Fibroblast of the aortic adventitia (primary cell): ENCODE measurements at places on chromosomes 1 and 21.

GRCh38 chr21:38300141-38300578 is 43.4 kb downstream of the KCNJ15 start:
- DNase-seq: no peak

GRCh38 chr1:20594746-20595145 is 5.8 kb downstream of the CDA start:
- no peak for DNase-seq

- DNase-seq: peak; percentile 85
Measured at GRCh38 chr1:41418857-41419583, 57.8 kb downstream of the FOXO6 start.

- no peak for DNase-seq
Measured at GRCh38 chr1:66334318-66334717, 199.6 kb upstream of the SGIP1 start.

DNA sequence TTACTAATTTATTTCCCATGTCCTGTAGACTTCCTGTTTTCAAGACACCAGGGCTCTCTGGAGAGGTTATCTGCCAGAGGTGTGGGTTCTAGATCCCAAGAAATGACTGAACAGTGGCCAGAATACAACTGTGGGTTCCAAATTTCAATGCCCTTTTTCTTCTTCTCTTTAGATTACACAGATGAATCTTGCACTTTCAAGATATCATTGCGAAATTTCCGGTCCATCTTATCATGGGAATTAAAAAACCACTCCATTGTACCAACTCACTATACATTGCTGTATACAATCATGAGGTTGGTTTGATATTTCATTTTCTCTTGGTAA is 15.0 kb downstream of the IFNAR2 start:
- DNase-seq: no peak

DNA sequence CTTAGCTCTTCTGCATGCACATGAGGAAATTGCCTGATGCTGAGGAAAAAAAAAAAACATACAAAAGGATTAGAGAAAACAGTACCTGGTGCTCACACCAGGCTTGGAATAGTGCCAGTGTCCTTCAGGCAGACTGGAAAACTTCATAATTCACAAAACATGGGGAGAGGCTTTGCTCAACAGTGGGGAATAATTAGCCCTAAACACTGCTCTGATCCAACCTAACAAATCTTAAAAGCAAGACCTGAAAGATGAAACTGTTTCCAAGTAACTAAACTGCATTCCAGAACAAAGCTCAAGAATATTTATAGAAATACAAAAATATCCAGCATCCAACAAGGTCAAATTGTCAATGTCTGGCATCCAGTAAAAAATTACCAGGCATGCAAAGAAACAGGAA is 124.8 kb downstream of the AK5 start:
- peak; percentile 23 for DNase-seq

GRCh38 chr1:223374064-223374610 is 10.2 kb upstream of the SUSD4 start:
- DNase-seq: no peak

GRCh38 chr1:228346731-228347130 is 59.9 kb downstream of the TRIM11 start:
- DNase-seq: no peak

DNA sequence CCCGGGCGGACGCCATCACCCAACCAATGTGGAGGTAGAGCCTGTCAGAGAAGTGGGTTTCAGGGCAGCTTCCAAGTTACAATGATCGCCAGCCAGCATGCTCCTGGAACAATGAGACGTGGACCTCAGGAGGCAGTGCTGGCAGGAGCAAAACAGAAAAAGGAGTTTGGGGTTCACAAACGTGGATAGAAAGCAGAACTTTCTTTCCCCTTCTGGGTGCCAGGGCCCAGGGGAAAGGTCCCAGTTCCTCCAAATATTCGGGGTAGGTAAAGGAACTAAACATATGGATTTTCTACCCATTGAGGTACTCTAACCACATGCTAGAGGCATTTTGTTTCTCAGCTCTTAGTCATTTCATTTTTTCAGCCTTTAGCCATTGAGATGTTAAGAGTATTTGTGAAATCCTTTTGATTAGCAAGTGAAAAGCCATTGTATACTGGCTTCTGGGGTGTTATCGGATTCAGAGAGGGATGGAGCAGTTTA is 488.4 kb upstream of the ADGRL2 start:
- DNase-seq: no peak

- DNase-seq: no peak
Measured at GRCh38 chr1:99621340-99621901, 24.5 kb upstream of the PALMD start.

DNA sequence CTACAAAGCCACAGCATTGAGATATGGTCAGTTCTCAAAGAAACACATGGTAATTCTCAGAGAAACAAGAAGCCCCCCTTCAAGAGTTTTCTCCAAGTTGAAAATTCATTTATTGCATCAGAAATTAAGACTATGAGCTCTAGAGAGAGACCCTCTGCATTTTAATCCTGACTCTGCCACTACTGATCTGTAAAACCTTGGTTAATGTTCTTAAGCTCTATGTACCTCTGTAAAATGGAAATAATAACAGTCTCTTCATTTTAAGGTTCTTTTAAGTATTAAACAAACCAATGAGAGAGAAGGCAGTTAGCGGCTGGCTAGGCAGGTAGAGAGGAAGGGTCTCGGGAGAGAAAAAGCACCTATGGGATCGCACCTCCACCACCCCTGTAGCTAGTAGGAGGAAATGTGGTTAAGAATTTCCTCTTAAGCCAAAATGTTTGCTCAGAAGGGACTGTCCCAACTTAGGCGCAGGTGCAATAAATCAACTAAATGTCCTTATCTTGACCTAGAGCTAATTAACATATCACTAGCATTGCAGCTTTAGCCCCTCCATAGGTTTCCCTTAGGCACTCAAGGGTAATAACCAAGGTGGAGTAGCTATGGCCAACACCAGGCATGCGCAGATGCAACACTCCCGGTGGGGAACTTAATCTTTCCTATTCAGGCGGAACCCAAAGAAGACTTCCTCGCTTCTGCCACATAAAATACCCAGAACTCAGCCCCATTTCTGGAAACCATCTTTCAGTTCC is 1685.4 kb downstream of the MRPL39 start:
- DNase-seq: no peak

DNA sequence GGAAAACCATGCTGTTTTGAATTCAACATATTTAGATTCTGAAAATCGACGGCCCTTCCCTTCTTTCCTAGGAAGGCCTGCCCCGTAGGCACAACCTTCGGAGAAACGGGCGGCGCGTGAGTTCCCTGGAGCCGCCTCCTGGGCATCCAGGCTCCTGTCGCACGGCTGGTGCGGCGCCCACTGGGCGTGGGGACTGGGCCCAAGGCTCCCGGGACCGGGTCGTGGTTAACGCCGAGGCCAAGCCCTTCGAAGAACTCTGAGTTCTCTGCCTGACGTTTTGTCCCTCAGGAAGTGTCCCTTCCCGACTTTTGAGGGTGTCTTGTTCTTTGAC is 19.2 kb upstream of the TBX15 start:
- no peak for DNase-seq

- DNase-seq: no peak
Measured at GRCh38 chr1:163094182-163094581, 25.0 kb downstream of the RGS4 start.

GRCh38 chr1:1665815-1666251 is 7.0 kb upstream of the CDK11B start:
- DNase-seq: no peak

DNA sequence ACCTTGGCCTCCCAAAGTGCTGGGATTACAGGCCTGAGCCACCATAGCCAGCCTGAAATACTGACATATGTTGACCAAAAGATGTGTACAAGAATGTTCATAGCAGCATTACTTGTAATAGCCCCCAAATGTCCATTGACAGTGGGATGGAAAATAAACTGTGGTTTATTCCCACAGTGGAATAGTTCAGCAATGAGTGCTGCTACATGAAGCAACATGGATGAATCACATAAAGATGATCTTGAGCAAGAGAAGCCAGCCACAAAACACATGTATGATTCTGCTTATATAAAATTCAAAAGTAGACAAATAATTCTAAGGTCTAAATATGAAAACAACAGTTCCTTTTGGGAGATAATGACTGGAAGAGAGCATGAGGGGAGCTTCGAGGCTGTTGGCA is 9.1 kb upstream of the CREG1 start:
- DNase-seq: peak; percentile 28

DNA sequence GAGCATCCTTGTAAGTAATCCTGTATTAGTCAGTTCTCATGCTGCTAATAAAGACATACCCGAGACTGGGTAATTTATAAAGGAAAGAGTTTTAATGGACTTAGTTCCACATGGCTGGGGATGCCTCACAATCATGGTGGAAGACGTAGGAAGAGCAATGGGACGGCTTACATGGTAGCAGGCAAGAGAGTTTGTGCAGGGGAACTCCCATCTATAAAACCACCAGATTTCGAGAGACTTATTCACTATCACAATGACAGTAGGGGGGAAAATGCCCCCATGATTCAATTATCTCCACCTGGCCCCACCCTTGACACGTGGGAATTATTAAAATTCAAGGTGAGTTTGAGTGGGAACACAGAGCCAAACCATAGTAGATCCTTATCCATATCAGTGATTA is 124.7 kb downstream of the HIVEP3 start:
- DNase-seq: no peak

DNA sequence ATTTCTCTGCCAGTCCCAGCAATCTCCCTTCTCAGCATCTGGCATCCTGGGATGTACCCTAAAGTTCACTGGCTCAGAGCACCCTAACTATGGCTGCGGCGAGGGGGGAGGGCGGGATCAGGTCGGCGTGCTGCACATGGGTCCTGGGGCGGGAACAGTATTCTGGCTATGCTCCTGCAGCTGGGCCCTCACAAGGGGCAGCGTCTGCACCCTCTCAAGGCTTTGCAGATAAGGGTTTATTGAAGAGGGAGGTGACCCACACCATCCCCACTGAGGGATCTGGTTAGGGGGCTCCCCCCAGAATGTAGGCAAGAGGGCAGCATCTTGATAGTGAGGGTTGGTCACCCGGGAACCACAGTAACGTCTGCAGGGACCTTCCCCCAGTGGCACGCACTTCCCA is 44.9 kb upstream of the PCBP3 start:
- DNase-seq: no peak

GRCh38 chr1:206105464-206105995 is 11.7 kb downstream of the AVPR1B start:
- DNase-seq: no peak

DNA sequence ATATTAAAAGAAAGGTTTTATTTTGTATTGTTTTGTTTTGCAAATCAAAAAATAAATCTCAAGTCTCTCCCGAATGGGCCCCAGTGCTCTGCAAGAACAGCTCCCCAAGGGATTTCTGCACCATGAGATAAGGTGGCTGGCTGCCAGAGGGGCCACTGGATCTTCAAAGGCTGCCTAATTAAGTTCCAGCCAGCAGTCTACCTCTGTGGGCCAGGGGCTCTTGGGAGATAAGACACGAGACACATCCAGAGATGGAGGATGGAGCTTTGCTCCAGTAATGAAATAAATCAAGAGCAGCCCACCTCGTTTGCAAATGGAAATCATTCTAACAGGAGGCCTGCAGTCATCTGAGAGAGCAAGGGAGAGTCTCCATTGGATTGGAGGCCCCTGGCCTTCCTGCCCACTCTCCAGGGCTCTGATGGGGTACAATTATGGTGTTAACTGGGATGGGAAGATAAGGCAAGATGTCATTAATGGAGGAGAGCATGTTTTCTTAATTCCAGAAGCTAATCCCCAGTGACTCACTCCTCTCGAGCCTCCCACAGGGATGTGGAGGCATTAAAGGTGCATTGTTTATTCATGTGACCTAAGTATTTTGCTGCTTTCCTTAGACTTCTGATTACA is 155.2 kb upstream of the KAZN start:
- no peak for DNase-seq

DNA sequence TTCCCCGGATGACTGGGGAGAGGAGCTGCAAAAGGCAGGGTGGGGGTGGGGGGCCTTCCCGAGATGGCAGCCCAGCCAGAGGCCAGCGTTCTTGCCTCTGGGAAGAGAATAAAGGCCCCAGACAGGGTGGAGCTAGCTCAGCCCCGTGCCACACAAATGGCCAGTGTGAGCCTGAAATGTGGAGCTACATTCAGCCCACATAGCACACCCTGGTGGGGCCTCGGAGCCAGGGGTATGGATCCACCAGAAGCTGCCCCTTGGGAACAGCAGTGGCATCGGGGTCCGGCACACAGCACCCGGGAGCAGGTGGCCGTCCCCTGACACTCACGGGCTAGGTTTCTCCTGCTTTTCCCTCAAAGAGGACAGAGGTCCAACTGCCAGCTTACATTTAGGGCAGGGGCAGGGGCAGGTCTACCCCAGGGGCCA is 93.9 kb downstream of the PDE9A start:
- no peak for DNase-seq

DNA sequence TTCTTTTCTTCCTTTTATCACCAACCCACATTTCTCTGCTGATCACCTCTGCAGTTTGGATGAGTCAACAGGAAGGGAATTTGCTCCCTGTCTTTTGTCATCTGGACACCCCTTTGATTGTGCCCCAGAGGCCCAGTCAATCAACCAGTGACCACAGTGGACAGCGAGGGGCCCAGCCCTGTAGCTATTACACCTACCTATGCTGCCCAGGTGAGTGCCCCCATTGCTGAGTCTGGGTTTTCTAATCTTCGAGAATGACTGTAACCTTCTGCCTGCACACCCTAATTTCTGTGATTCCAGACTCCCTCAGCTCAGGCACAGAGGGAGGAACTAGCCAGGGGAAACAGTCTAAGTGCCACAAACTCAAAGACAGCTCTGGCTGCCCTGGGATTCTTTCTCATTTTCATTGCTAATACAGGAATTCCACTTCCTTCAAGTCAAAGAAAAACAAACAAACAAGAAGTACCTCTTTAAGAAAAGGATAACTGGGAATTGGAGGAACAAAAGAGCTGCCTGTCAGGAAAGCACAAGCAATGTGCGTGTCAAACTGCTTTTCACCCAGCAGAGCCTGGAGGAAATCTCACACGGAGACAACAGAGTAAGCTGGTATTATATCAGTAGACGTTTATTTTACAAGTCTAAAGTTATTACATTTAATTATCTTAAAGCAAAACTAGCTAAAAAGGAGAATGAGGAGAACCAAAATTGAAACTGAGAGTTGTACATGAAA is 311.1 kb downstream of the AJAP1 start:
- no peak for DNase-seq

GRCh38 chr1:72662918-72663317 is 380.6 kb upstream of the NEGR1 start:
- no peak for DNase-seq

DNA sequence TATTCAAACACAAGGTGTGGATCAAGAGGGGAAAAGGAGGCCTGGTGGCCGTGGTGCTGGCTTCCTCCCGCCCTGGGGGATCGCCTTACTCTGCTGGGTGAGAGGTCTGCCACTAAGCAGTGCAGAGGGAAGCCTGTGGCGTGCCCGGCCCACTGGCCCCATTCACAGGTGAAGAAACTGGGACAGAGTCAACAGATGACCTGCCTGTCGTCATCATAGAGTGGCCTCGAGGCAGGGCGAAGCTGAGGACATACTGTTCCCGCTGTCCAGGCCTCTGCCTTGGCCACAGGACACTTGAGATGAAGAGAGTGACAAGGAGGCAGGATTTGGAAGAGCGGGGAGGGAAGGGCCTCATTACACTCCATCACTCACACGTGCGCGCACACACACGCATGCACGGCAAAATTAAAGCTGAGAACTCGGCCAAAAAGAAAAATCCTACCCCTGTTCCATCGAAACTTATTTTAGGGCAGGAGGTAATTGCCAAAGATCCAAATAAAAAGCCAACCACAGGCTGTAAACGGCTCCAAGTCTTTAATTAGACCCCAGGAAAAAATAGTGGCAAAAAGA is 50.5 kb downstream of the CASZ1 start:
- no peak for DNase-seq
